ENCODE measurements at places on chromosomes 16 and 17.

DNA sequence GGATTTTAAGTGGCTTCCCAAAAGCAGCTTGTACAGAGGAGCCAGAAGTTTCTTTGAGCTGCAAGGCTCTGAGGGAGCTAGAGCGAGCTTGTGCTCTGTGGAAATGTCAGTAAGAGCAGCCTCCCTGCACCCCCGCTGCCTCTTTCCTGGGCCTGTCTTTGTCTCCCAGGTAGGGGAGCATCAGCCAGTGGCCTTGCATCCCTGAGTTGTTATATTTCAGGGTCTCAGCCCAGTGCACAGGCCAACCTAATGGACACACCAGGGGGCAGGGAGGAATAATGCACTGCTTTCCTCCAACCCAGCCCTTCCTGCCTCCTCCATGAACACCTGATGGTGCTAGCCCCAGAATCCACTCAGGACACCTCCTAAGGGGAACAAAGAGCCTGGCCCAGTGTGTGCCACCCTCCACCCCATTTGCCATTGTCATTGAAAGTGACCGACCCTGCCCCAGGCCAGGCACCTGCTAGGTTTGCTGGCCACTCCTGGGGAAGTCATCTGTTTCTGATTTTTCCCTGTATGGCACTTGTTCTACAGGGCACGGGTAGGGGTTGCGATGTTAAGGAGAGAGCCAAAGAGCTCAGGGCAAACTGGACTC is 6.3 kb downstream of the TPPP3 start:
- DNase-seq, result no peak

DNA sequence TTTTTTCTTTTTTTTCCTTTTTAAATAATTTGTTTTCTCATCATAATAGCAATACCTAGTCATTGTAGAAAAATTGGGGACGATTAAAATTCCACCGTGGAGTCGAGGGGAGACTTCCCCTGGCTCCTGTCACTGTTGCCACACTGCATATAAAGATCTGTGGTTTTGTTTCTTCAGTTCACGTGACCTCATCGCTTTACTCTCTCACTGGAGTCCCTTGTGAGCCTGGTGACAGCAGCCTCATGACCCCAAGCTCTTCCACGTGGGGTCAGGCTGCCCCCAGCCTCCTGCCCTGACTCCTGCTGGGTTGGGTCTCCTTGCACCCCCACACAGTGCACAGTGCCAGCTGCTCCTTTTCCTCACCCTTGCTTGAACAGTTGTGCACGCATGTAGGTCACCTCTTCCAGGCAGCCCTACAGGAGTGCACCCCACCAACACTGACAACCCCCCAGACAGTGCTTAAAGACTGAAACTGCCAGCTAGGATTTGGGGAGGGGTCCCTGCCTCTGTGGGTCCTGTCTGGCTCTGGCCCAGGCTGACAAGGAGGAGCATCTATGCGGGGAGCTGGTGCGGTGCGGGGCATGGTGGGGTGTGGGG is 7.3 kb upstream of the METRNL start:
- DNase-seq, result no peak

DNA sequence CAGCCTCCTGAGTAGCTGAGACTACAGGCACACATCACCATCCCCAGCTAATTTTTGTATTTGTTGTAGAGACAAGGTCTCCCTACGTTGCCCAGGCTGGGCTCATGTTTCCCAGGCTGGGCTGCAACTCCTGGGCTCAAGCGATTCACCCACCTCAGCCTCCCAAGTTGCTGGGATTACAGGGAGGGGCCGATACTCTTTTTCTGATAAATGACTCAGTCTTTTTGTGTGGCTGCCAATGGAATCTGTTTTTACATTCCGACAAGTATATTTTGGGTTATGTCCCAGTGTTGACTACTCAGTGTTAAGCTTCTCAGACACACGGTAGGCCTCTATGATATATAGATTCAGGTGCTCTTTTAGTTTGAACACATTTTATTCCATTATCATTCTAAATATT is 58.1 kb downstream of the SLFN11 start:
- no peak for DNase-seq

DNA sequence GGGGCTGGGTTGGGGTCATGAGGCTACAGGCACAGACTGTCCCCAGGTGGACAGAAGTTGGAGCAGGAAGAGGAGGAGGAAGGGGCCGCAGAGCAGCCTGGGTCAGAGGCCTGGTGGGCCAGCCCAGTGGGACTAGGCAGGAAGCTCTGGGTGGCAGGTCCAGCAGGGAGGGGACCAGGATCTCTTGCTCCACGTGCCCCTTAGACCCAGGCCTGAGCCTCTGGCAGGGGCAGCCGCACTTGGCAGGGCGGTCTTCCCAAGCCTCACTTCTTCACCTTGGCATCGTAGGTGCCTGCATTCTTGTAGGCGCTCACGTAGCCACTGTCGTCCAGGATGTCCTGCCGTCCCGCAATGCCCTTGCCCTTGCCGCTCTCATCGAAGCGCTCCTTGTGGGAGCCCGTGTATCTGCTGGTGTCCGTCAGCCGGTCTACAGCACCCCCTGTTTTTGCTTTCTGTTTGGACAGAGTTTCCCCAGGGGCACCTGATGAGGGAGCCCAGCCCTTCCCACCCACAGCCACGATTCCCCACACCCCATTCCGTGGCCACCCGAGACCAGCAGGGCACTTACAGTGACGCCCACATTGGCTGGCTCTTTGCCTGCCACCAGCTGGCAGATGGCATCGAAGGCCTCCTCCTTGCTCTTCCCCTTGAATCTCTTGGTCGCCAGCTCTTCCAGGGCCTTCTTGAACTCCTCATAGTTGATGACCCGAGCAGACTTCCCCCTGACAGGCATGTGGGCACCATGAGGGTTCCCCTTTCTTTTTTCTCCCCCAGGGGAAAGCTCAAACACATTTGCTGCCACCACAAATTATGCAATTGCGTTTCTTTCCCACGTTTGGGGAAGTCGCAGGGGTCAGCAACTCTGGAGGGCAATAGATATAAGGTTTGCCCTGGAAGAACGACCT is 3.1 kb downstream of the TPPP3 start:
- DNase-seq, result no peak

DNA sequence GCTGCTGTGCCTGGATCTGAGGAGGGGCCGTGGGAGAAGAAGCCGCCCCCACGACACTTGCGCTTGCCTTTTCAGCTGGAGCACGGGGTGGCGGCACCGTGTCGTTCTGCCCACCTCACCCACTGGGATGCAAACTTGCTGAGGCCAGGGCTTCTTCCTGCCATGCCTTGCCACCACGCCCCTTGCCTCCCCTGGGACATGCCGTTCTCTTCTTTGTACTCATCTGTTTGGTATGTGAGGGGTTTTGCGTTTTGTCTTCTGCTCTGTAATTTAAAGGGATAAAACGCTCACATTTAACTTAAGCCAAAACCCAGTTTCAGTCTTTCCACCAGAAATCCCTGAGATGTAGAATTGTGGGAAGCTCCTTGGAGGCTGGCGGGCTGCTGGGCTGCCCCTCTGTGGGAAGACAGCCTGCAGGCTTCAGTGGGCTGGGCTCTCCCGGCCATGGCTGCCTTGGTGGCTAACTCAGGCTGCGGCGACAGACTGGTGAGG is 180.2 kb downstream of the RPTOR start:
- no peak for DNase-seq

GRCh38 chr17:50067996-50068395 is 12.1 kb downstream of the ITGA3 start:
- DNase-seq, result no peak

DNA sequence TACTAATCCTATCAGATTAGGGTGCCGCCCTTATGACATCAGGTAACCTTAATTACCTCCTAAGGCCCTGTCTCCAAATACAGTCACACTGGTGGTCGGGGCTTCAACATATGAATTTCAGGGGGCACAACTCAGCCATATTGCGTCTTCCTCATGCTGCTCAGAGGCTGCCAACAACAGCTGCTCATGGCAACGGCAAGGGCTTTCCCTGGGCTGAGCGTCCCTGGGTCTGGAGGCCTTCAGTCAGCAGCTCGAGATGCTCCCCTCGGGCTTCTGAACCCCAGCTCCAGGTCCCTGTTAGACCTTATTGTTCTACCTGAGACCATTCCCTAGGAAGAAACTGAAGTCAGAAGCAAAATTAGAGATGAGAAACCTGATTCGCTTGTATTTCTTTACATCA is 157.2 kb downstream of the TMEM132E start:
- DNase-seq, result no peak

- DNase-seq, result peak; percentile 44
Measured at GRCh38 chr16:30927789-30928378, 4.5 kb downstream of the FBXL19 start.

DNA sequence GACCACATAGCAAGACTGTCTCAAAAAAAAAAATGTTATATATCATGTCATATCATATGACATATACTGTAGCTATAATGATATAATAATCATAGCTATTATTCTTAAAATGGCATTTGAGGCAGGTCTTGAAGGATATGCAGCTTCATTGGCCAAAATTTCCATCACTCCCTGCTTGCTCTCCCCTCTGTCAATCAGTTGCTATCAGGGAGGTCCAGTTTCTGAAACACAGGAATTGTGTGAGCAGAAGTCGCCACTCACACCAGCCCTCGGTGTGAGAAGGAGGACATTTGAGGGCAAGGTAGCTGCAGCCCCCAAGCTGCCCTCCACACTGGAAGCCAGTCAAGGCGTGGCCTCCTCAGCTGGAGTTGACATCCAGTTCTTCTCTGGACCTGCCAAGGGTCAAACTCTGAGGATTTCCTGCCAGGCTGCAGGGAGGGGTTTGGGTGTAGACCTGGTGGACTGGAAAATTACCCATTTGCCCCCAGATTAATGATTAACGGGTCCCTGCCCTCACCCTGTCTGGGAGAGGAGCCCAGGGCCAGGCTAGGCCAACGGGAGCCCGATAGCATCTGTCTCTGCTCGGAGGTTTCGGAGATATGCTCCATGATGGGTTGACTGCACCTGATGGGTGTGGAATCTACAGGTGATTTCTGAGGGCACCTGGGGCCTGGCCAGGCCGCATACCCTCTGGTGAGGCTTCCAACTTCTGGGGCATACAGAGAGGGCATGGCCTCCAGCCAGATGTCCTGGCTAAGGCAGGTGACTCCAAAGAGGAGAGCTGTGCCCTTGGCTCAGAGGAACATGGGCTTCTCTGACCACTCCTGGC is 18.8 kb downstream of the WNT9B start:
- no peak for DNase-seq

- no peak for DNase-seq
Measured at GRCh38 chr16:29014561-29015069, 29.8 kb downstream of the LAT start.
